ENCODE measurements at places on chromosomes 11 and 22.
A peak's percentile ranks its signal among the peaks of the same experiment; 100 is the strongest.

- DNase-seq: no peak
These were observed 17.7 kb downstream of the APLP2 start for GRCh38 chr11:130087294-130087926.

DNA sequence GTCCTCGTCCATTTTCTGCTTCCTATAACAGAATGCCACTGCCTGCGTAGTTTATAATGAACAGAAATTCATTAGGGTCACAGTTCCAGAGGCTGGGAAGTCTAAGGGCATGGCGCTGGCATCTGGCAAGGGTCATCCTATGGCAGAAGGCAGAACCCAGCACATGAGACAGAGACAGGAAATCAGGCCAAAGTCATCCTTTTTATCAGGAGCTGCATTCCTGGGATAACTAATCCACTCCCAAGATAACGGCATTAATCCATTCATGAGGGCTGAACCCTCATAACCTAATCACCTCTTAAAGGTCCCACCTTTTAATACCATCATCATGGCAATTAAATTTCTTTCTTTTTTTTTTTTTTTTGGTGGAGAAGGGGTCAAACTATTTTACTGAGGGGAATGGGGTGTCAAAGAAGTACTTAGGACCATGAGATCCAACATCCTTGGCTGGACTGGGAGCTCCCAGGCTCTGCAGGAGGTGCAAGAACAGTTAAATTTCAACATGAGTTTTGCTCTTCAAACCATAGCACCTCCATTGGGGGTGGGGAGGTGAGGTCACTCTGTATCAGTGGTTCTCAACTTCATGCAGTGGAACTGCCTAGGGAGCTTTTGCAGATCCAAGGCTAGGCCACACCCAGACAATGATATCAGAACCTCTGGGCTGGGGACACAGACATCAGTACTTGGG, 4.4 kb downstream of the TMEM109 start:
- no peak for DNase-seq

DNA sequence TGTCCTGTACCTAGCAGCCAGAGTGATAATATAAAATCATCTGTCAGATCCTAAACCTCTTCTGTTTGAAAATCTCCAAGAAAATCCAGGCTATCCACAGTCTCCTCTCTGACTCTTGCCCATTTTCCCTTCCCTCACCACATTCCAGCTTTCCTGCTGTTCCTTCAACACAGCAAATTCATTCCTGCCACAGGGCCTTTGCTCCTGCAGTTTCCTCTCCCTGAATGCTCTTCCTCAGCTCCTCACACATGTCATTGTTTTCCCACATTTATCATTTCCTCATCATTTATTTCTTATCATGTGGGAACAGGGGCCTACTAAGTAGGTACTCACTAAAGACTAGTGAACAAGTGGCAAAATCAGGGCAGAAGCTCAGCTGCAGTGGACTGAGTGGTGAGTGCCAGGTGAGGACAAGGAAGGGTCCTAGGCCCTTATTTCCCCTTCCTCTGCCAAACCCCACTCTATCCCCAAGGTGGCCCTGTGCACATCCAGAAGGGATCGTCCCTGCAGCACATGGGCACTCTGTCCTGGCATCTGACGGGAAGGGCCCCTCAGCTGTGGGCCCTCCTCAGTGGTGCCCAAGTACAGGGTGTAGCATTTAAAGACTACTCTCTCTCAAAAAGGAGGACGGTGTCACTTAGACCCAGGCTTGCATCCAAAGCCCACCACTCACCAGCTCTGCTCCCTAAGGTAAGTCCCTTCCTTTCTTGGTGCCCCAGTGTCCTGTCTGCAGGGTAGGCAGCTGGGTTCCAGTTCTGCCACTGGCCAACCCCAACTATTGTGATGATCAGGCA, 2.0 kb downstream of the LRRC32 start:
- DNase-seq: no peak

DNA sequence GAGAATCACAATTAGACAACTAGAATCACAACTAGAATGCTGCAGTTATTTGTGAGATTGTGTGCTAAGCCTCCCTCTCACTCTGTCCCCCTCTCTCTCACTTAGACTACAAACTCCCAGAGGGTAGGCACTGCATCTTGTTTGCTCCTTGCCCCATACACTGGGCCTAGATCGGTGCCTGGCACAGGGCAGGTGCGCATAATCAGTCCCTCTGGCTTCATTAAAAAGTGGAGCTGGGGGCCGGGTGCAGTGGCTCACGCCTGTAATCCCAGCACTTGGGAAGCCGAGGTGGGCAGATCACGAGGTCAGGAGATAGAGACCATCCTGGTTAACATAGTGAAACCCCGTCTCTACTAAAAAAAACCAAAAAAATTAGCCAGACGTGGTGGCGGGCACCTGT, 456.8 kb downstream of the MIAT start:
- DNase-seq: no peak

DNA sequence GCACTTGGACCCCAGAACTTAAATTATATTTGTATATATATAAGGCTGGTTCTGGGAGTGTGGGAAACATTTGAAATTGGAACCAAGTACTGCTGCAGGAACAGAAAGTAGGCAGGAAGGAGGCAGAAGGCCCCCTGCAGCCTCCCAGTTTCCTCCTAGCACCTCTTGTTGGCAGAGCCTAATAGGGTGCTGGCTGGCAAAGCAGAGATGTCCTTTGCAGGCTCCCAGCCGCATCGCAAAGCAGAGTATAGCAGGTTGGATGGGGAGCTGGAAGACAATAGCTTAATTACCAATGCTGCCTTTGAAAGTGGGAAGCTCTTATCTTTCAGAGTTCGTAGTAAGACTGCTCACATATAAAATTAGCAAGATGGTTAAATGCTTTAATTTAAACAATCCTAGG, 370.8 kb upstream of the C11orf87 start:
- DNase-seq: no peak

DNA sequence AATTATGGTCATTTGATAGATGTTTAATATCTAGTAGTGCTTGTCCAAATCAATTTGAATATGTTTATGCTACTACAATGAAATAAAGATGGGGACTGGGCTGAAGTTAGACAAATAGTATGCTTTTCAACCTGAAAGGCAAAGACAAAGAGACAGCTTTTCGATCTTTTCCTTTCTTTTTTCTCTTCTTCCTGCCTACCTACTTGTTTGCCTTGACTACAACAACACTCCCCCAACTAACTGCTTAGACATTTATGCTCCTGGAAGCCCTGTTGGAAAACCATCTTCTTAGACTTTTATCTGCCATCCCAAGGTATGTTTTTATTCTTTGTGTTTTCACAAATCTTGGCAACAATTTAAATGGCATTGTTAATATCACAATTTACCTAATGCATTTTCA, 374.4 kb upstream of the DDI1 start:
- no peak for DNase-seq

GRCh38 chr11:122105044-122105758, 10.8 kb downstream of the BLID start:
- DNase-seq: no peak

- DNase-seq: no peak
These were observed 511 bp upstream of the CLCF1 start for GRCh38 chr11:67373648-67374570.

GRCh38 chr22:38886333-38886732, 14.3 kb upstream of the CBX6 start:
- no peak for DNase-seq

DNA sequence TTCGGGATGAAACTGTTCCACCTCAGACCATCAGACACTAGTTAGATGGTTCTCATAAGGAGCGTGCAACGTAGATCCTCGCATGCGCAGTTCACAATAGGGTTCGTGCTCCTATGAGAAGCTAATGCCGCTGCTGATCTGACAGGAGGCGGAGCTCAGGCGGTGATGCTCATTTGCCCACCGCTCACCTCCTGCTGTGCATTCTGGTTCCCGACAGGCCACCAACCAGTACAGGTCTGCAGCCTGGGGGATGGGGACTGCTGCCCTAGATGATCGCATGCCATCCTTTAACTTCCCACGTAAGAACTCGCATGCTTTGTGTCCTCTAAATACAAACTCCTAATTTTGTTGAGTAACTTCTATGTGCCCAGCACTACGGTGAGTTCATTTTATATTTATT, 62.6 kb downstream of the EFCAB6 start:
- no peak for DNase-seq

- DNase-seq: no peak
These were observed 402.4 kb downstream of the MN1 start for GRCh38 chr22:27399161-27399560.

- no peak for DNase-seq
These were observed 21.2 kb upstream of the MGAT3 start for GRCh38 chr22:39435616-39436015.

- DNase-seq: no peak
These were observed 2.9 kb upstream of the FZD4 start for GRCh38 chr11:86957976-86958646.

DNA sequence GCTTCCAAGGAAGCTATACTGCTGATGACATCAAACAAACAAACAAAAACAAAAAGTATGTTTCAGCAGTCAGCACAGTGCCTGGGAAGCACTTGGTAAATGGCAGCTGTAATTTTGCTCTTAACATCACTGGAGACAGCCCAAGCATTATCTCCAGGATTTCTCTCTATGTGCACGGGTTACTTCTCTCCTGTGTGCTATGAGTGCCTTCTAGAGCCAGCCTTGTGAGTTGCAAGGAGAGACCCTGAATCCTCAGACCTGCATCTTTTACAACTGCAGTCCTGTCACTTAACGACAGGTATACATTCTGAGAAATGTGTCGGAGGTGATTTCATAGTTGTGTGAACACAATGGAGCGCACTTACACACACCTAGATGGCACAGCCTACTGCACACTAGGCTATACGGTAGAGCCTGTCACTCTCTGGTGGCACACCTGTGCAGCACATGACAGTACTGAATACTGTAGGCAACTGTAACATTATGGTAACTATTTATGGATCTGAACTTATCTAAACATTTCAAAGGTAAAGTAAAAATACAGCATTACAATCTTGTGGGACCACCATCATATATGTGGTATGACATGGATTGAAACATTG, 662.5 kb upstream of the B3GAT1 start:
- DNase-seq: no peak

DNA sequence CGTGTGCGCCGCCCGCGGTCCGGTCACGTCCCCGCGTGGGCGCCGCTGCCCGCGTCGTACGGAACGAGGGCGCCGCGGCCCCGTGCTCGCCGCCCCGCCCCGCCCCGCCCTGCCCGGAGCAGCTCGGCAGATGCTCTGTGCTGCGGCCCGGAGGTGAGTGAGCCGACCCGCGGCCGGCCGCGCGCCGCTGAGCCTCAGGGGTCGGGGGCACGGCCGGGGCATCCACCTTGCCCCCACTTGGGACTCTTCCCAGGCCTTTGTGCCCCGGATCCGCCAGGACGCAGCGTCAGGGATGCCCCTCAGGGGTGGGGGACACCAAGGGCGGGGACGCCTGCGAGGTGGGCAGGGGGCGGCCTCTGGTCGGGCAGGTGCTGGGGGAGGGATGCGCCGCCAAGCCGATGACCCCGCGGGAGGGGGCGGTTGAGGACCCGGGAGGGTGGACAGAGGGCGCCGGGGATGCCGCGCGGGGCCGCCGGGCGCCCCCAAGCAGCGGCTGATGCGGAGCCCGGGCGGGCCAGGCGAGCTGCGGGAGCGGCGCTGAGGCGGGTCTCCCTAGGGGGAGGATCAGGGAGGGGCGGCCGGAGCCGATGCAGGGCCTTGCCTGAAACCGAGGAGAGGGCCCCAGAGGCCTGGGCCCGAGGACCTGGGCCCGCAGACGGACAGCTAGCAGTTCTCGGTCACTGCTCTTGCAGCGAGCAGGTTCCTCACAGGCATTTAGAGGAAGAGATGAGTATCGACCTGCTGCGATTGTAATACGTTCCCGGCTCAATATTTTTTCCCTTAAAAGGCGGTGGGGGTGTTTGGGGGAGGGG, at the start of gene GNAZ:
Gene GNAZ, plus strand, starts transcription at position 102 of the 812 bp plus-strand sequence. CDS start 25,177 bp downstream, outside the sequence.
- DNase-seq: no peak

DNA sequence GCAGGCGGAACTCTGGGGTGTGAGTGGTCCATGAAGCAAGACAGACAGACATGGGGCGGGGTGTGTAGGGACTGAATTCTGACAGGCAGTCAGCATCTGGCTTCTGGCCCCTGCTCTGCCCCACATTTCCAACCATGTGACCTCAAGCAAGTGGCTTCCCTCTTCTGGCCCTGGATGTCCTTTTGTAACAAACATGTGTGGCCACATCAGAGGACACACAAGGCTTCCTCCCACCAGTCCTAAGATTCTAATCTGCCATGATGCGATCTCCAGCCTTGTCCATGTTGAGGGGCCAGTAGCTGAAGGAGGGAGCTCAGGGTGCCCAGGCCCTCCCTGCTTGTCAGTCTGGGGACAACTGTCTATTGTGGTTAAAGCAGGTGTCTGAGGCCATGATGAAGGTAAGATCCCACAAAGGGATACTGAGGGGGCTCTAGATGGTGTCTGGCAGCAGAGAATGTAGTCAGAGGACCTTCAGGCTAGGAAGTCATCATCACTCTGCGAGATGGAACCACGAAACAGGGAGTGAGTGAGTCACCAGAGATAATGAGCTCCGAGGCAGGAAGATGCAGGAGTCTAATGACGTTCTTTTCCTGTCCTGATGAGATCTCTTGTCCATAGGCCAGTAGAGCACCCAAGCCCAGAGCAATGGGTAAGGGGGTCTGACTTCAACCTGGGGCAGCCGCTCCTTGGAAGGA, 27.4 kb downstream of the DRD2 start:
- DNase-seq: peak; percentile 17

DNA sequence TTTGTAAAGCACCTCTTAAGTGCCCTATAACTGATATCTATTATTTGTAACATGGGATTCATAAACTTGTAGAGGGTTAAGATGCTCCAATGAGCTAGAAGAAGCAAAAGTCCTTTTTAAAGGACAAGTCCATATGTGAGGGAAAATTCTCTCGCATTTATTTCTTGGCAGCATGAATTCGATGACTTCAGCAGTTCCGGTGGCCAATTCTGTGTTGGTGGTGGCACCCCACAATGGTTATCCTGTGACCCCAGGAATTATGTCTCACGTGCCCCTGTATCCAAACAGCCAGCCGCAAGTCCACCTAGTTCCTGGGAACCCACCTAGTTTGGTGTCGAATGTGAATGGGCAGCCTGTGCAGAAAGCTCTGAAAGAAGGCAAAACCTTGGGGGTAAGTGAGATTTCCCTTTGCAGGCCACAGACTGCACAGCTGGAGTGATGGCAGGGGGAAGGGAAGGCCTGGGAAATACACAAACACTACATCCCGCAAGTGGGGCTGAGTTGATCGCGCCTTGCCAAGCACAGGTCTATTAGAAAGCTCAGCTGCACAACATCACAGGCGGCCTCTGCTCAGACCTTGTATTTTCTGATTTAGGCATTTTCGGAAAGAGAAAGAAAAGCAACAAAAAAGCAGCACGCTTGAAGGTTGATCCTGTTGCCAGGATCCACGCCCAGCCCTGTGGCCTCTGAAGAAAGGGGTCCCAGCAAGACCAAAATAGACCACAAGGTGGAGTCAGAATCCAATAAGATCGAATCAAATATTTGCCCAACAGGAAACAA, 1.5 kb downstream of the MS4A8 start:
- DNase-seq: no peak

DNA sequence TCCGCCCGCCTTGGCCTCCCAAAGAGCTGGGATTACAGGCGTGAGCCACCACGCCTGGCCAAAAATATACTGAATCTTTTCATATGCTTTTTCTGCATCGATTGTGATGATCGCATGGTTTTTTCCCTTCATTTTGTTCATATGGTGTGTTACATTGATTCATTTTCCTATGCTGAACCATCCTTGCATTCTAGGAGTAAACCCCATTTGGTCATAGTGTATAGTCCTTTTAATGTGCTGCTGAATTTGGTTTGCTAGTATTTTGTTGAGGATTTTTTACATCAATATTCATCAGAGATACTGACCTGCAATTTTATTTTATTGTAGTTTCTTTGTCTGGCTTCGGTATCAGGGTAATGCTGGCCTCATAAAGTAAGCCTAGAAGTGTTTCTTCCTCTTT, 12.2 kb downstream of the WBP2NL start:
- DNase-seq: no peak

Measured in amygdala (tissue), 56 donors.